ENCODE measurements at places on chromosomes 1 and 21.

GRCh38 chr1:181551249-181551648 lies 67.9 kb downstream of the CACNA1E start:
- DNase-seq, result no peak

DNA sequence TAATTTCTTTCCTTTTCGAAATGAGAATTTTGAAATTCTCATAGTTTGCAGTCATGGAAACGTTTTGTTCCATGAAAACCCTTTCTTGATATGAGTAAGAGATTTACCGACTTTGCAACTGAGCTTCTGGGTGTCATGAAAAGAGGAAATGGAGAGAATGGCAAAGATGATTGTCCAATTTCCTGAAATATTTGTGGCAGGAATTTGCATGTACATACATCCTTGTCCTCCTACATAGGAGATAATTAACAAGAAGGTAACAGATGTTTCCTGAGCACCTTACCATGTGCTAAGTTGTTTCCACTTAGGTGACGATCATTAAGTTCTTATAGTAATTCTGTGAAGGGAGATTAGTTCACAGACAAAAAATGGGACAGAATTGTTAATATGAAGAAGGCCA lies 170.7 kb downstream of the NEGR1 start:
- no peak for DNase-seq

DNA sequence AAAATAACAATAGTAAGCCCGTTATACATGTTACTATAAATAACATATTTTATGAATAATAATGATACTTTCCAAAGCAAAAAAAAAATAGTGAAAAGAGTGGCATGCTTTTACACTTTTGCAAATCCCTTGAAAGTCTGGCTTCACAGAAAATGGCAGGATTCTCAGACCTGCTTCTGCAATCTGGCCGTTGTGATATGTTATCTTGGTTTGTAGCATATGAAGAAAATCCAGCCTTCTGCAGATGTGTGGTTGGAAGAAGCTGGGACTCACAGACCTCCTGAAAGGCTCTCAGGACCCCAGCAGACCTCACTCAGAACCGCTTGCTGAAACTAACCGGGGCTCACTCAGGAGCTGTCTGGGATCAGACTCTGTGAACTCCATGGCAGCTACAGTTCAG lies 256.0 kb upstream of the TMEM51 start:
- DNase-seq, result no peak

DNA sequence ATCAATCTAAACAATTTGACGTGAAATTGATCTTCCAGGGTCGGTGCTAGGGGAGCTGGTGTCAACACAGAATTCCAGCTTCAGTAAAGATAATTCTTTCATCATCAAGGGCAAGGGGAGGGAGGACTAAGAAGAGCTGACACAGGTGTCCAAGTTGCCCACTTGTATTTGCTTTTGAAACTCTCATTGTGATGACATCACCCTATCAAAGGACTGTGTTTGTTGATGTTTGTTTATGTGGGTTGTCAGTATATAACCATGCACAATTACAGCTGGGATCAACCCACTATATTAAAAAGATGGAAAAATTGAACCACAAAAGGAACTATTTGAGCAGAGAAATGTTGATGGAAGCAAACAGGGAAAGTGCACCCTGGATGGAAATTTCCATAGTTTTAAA lies 48.8 kb downstream of the ZC3H11B start:
- no peak for DNase-seq
